Immature natural killer cell (primary cell): ENCODE measurements at places on chromosomes 6 and 20.

GRCh38 chr20:51934301-51935002 lies 132.1 kb upstream of the SALL4 start:
- DNase-seq = no peak

GRCh38 chr6:5529733-5530132 lies 268.4 kb downstream of the FARS2 start:
- no peak for DNase-seq

GRCh38 chr6:161353208-161353613 lies 79.3 kb upstream of the AGPAT4 start:
- DNase-seq = no peak

GRCh38 chr6:169429001-169429400 lies 175.4 kb upstream of the THBS2 start:
- no peak for DNase-seq
